ENCODE measurements at places on chromosomes 16 and 17. TPM values are rescaled to one million over a fixed set of nuclear protein-coding genes. Genes with fewer than 3 reads are reported as not detected.

Gene ANKRD40CL
- 0.19 TPM for polyA plus RNA-seq

Gene RHBDL3
- polyA plus RNA-seq, result 1.8 TPM

Gene JMJD8
- 50.2 TPM for polyA plus RNA-seq

Gene KCNJ16
- 65.2 TPM for polyA plus RNA-seq
